ENCODE measurements at places on chromosomes 5 and 9. TPM values are rescaled to one million over a fixed set of nuclear protein-coding genes. Genes with fewer than 3 reads are reported as not detected.

The SLC31A2 gene
- 8.9 TPM for total RNA-seq

The CTXN3 gene
- not detected for total RNA-seq

The WHRN gene
- 0.25 TPM for total RNA-seq

The CDC20B gene
- total RNA-seq, result 0.06 TPM

The PCDHGA9 gene
- total RNA-seq, result 5.7 TPM

The PCDHB7 gene
- total RNA-seq, result 0.79 TPM

The CDO1 gene
- total RNA-seq, result 7.4 TPM

The NIM1K gene
- total RNA-seq, result 0.53 TPM

The MYMK gene
- not detected for total RNA-seq

The SVEP1 gene
- 3.5 TPM for total RNA-seq

The EPB41L4A gene
- 11.9 TPM for total RNA-seq

The F2RL1 gene
- total RNA-seq, result 7.5 TPM

The PCDHGC3 gene
- 83.4 TPM for total RNA-seq

The ACOT12 gene
- not detected for total RNA-seq

The F12 gene
- total RNA-seq, result 0.25 TPM

The KCNN2 gene
- total RNA-seq, result 0.25 TPM

The SAXO1 gene
- total RNA-seq, result under 0.01 TPM

The APBA1 gene
- 15.2 TPM for total RNA-seq

The BRIX1 gene
- 19.0 TPM for total RNA-seq

The FBXO38 gene
- 67.6 TPM for total RNA-seq

The GCNT1 gene
- total RNA-seq, result 44.9 TPM

The GRM6 gene
- total RNA-seq, result not detected

The CD274 gene
- 2.4 TPM for total RNA-seq

The CHSY3 gene
- 13.2 TPM for total RNA-seq

The GDF9 gene
- total RNA-seq, result 0.13 TPM

The PCDHA9 gene
- 0.06 TPM for total RNA-seq

The TAF11L10 gene
- total RNA-seq, result not detected

The SLC6A7 gene
- total RNA-seq, result not detected

The DMGDH gene
- total RNA-seq, result 1.7 TPM

The FABP6 gene
- total RNA-seq, result not detected

The PCDHA12 gene
- total RNA-seq, result 0.06 TPM

The SLC6A19 gene
- not detected for total RNA-seq

The ZBED3 gene
- total RNA-seq, result 0.81 TPM

The SLC22A4 gene
- 1.7 TPM for total RNA-seq

The AQP7 gene
- 1.8 TPM for total RNA-seq

The NEUROG1 gene
- not detected for total RNA-seq

The ROR2 gene
- 0.13 TPM for total RNA-seq

The NKD2 gene
- total RNA-seq, result 3.7 TPM

The IFNA21 gene
- not detected for total RNA-seq

The DDX4 gene
- not detected for total RNA-seq

The FUT7 gene
- total RNA-seq, result not detected

The BHMT gene
- not detected for total RNA-seq

The SLCO6A1 gene
- not detected for total RNA-seq

The INSL6 gene
- total RNA-seq, result not detected

The PCDHB16 gene
- total RNA-seq, result 1.9 TPM

The C7 gene
- total RNA-seq, result 15.2 TPM

The ST8SIA4 gene
- total RNA-seq, result 0.26 TPM

The MAT2B gene
- total RNA-seq, result 53.0 TPM

The CARTPT gene
- total RNA-seq, result not detected

The ABLIM3 gene
- total RNA-seq, result 16.7 TPM

The STK32A gene
- 3.4 TPM for total RNA-seq

The PRR16 gene
- 3.7 TPM for total RNA-seq

The SPATA31D4 gene
- total RNA-seq, result not detected

The CTNND2 gene
- under 0.01 TPM for total RNA-seq

The SET gene
- 693 TPM for total RNA-seq

The HBEGF gene
- total RNA-seq, result 4.8 TPM

The KLHL3 gene
- total RNA-seq, result 4.6 TPM

The MYOT gene
- not detected for total RNA-seq
